ENCODE measurements at places on chromosomes 2 and 18.
A peak's percentile ranks its signal among the peaks of the same experiment; 100 is the strongest.

DNA sequence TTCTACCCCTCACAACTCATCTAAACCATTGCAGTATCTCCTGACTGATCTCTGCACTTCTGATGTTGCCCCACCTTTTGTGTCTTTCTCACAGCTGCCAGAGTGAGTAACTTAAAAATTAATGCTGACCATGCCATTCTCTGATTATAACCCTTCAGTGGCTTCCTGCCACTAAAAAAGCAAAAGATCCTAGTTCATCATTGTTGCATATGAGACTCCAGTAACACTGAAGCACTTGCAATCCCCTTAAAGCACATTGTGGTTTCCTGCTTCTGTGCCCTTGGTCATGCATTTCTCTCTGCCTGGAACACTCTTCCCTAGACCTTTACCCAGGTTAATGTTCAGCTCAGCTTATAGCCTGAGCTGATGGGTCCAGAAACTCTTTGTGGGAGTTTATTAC is 95.1 kb upstream of the WDSUB1 start:
- DNase-seq: no peak

DNA sequence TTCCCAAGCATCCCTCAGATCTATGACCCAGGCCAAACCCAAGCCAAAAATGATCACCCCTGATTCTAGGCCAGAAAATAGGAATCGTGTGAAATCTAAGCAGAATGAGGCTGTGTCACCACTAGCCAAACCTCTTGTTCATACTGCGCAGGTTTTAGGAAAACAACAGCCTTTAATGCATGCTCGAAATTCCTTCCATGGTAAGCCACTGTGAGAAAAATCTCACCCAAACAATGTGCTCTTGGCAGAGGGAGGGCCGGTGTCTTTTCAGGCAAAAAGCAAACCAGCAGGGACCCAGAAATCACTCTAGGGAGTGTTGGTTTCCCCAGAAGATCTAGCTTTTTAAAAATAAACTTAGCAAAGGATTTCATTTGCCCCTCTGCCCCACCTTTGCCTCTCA is 71.2 kb upstream of the FOSL2 start:
- no peak for DNase-seq

DNA sequence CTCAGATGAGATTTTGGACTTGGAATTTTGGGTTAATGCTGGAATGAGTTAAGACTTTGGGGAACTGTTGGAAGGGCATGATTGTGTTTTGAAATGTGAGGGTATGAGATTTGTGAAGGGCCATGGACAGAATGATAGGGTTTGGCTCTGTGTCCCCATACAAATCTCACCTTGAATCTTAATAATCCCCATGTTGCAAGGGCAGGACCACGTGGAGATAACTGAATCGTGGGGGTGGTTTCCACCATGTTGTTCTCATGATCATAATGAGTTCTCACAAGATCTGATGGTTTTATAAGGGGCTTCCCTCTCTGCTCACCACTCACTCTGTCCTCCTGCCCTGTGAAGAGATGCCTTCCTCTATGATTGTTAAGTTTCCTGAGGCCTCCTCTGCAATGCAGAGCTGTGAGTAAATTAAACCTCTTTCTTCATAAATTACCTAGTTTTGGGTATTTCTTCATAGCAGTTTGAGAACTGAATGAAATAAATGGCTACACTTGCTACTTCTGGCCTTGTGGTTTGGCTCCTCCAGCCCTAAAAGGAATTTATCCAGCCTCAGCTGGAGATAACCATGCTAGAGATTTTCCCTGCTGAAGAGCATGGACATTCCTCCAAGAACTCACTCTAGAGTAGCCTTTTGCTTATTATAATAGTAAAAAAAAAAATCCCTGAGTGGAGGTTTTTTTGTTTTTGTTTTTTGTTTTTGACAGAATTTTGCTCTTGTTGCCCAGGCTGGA is 144.3 kb upstream of the TFPI start:
- no peak for DNase-seq

GRCh38 chr18:41940506-41941215 is 14.4 kb upstream of the PIK3C3 start:
- no peak for DNase-seq

- DNase-seq: no peak
Observed at GRCh38 chr2:45770811-45771210, 119.3 kb downstream of the PRKCE start.

DNA sequence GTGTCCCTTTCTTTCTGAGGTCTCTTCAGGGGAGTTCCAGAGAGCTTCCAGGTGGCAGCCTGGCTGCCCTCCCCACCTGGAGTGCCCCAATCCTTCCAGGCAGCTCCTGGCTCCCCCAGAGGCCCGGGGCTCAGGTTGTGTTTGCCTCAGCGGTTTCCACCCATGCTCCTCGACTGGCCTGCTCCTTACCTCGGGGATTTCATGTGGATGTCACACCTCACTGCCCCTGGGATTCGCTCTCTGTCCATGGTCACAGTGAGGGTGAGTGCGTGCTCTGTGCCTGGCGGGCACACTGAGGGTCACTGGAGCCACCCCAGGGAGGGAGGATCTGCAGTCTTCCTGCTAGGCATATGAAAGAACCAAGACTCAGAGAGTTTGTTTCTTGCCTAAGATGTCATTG is 2.1 kb upstream of the TOGARAM2 start:
- DNase-seq: no peak

DNA sequence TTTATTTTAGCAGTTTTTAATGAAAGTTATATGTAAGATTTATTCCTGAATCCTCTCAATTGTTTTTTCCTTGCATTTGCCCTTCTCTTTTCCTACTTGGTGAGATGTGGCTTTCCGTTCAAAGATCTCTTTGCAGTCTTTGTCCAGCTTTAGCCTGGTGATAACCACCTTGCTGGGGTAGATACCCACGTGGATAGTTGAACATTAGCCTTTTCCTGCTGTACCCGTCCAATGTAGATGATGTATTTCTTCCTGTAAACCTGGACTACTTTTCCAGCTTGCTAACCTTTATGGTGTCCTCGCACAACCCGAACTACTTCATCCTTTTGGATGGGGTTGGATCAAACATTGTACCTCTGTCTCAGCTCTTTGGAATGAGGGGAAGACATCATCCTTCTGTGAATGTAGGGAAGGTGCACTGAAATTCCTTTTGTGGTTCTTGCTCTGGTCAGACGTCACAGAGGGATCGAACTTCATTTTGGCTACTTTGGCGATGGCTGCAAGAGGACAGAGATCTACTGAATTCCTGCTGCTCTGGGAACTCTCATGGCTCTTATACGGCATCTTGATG is 293.2 kb upstream of the EPAS1 start:
- no peak for DNase-seq

- no peak for DNase-seq
Observed at GRCh38 chr2:44273596-44273995, 1.7 kb upstream of the SLC3A1 start.

GRCh38 chr2:199449455-199449854 is 8.3 kb downstream of the SATB2 start:
- DNase-seq: no peak

DNA sequence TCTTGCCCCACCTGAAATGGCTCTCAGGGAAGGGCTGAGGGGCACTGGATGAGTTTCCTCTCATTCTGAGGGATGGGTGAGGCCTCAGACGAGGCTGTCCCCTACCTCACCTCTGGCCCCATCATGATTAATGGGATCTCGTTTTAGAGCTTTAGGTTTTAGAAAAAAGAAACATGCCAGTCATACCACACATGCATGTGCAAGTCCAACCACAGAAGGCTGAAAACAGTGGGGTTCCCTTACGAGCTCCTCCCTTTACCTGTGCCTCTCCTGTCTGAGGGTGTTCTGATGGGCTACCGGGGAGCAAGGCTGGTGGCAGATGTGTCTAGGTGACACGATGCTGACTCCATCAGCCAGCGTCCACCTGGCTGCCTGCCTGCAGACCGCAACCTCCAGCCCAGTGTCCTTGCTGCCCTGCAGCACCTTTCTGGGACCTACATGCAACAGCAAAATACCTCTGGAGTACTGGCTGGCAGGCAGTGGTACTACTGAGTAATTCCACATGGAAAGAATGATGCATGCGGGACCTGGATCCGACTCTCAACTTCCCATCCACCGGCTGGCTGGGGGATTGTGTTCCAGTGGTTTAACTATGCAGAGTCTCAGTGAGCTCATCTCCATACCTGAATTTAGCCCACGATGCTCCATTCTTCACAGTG is 9.1 kb upstream of the LYPD6B start:
- DNase-seq: no peak

DNA sequence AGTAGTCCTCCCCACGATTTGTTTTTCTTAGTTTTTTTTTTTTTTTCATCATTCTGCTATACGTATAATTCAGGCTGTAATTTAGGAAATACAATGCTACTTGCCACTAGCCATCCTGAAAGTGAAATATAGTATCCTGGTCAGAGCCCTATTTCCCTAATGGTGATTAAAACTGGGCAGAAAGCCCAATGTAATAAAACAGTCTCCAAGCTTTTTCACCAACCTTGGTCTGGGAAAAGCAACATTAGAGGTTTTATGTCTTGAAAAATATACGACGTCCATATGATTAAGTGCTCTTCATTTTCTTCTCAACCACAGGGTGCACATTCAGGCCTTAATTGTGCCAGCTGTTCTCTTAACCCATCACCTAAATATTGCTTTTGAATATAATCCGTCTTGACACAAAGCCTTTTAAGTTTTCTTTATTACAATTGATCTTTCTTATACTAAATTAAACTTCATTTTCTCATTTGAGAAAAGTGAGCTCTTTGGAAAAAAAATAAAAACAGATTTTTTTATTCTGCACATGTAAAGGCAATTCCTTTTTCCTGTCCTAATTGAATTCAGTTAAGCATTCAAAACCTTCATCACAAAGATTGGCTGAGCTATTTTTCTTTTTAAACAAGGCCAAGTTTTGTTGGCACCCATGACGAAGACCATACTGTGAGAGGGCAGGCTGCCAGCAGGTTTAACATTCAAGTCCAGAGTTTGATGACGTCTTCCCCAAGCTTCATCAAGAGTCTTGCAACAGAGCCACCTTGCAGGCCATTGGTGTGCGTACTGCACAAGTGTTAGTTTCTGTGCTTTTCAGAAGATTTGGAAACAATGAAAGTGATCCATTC is 52.7 kb downstream of the MAP2 start:
- DNase-seq: no peak

DNA sequence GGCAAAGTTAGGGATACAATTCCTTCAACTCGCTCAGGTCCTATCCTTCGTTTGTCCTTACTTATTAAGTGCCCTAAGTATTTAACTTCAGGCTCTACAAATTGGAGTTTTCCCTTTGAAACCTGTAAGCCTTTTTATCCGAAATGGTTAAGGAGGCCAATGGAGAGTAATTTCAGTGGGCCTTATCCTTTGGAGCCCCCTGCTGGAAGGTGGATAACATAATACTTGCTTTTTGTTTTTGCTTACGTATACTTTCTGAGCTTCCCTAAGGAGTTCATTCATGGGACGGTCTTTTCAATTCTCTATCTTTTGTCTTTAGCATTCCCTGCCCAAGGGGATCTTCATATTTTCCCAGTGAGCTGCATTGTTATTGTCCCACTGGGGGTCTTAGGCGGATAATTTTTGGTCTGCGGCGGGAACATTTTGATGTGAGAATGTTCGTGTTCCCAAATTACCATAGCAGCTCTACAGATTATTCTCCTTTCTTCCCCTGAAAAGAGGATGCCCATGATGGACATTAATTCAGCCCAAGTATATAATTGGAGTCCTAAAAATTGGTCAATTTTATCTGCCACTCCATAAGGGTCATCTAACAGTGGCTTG is 34.4 kb upstream of the TRAPPC8 start:
- DNase-seq: peak; percentile 14

DNA sequence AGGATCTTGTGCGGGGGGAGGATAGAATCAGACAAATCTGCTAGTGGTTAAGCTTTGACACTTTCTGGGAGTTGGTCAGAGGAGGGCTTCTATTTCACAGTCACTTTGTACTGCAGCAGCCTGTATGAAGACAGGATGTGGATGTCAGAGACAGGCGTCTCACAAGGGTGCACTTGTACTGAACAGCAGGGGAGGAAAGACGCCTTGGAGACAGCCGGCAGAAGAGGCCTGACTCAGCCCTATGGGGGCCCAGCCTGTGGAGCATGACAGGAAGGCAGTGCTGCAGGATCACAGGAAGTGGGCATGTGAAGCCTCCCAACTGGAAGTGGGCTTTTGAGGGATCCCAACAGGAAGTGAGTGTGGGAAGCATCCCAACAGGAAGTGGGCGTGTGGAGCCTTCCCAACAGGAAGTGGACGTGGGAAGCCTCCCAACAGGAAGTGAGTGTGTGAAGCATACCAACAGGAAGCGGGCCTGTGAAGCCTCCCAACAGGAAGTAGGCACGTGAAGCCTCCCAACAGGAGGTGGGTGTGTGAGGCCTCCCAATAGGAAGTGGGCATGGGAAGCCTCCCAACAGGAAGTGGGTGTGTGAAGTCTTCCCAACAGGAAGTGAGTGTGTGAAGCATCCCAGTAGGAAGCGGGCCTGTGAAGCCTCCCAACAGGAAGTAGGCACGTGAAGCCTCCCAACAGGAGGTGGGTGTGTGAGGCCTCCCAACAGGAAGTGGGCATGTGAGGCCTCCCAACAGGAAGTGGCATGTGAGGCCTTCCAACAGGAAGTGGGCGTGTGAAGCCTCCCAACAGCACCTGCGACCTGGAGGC is 212.3 kb downstream of the SNTG2 start:
- DNase-seq: peak; percentile 30

DNA sequence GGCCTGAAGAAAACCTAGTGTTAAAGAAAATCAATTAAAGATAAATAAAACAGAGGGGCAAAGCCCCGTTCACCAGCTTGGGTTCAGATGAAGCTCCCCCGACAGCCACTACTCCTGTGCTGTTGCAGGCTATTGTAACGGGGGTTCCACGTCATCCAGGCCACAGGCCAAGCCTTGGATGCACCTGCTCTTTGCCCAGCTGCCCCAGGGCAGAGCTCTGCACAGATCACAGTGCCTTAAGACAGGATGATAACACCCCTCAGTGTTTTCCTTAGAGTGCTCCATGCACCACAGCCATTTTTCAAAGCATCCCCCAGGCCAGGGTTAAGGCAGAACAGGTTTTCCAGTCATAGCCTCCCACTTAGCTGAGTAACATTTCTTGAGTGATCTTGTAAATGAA is 32.0 kb downstream of the FASTKD2 start:
- DNase-seq: no peak

DNA sequence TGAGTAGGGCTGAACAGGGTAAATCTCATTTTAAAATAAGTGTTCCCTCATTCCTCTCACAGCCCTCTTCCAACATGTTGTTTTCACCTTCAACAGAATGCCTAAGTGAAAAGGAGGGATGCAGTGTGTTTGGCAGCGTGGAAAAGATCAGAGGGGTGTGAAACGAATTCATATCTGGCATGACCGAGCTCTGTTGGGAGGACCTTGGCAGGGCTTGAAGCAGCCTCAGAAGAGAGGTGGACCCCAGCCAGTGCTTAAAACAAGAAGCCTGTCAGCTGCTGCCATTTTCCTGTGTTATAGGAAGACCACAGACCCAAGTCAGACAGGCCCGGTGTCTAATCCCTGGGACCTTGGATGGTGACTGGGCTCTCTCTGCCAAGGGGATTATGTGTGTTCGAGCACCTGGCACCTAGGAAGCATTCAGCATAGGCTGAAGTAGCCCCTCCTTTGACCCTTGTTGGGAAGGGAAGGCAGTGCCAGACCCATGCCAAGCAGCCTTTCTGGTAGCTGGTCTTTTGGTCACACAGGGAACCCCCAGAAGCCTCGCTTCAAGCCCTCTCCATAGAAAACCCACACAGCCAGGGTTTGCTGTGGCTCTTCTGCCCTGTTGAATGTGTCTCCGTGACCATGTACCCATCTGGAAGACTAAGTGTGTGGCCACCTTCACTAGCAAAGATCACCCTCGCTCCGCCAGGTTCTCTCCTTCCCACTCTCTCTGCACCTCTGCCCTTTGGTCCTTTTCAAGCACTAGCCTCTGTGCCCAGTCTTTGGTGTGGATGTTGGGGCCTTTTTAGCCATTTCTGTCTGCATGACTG is 87.5 kb upstream of the ST3GAL5 start:
- no peak for DNase-seq

All from stimulated activated naive CD4-positive, alpha-beta T cell treated with Interleukin-2 at 50 U/mL for 16 hours (primary cell).